Osteoblast (primary cell): ENCODE measurements at places on chromosomes 1 and 21. TPM values are rescaled to one million over a fixed set of nuclear protein-coding genes. Genes with fewer than 3 reads are reported as not detected.

The OR6K6 gene
- not detected in 2 replicates for total RNA-seq

The RBBP5 gene
- 16.5 and 19.5 TPM in 2 replicates for total RNA-seq

The TMEM240 gene
- total RNA-seq, result 1.8 and 2.7 TPM in 2 replicates

The MR1 gene
- 29.3 and 33.0 TPM in 2 replicates for total RNA-seq

The KRTAP19-3 gene
- total RNA-seq, result not detected in 2 replicates

The CACNA1S gene
- not detected in 2 replicates for total RNA-seq

The CCDC24 gene
- 2.4 and 2.9 TPM in 2 replicates for total RNA-seq

The C1orf105 gene
- total RNA-seq, result not detected in 2 replicates

The CFHR5 gene
- total RNA-seq, result not detected in 2 replicates

The CFAP45 gene
- total RNA-seq, result 0.29 and 0.36 TPM in 2 replicates

The CHI3L1 gene
- 273 and 932 TPM in 2 replicates for total RNA-seq

The NGF gene
- 3.8 and 6.2 TPM in 2 replicates for total RNA-seq

The S100A3 gene
- total RNA-seq, result 4.4 and 7.6 TPM in 2 replicates

The FBXO2 gene
- 0.29 and 0.36 TPM in 2 replicates for total RNA-seq

The OR6N1 gene
- not detected in 2 replicates for total RNA-seq

The MPL gene
- not detected in 2 replicates for total RNA-seq

The RUSC1 gene
- total RNA-seq, result 15.6 and 16.5 TPM in 2 replicates

The LRRC38 gene
- total RNA-seq, result not detected in 2 replicates

The CCDC185 gene
- total RNA-seq, result not detected in 2 replicates

The UBL4B gene
- 1.1 and 1.8 TPM in 2 replicates for total RNA-seq

The LRRN2 gene
- under 0.01 TPM in 1 of 2 replicates, not detected in the other for total RNA-seq

The NOL9 gene
- 31.1 and 32.1 TPM in 2 replicates for total RNA-seq

The MIXL1 gene
- 0.29 TPM in 1 of 2 replicates, not detected in the other for total RNA-seq

The SLFNL1 gene
- total RNA-seq, result 0.59 and 0.72 TPM in 2 replicates

The PHLDA3 gene
- total RNA-seq, result 116 and 134 TPM in 2 replicates

The CFHR4 gene
- total RNA-seq, result not detected in 2 replicates

The EXOSC10 gene
- total RNA-seq, result 43.4 and 49.5 TPM in 2 replicates

The KCNQ4 gene
- not detected in 2 replicates for total RNA-seq

The UBIAD1 gene
- total RNA-seq, result 10.5 and 11.8 TPM in 2 replicates

The IGSF9 gene
- total RNA-seq, result under 0.01 TPM in 2 replicates

The NTMT2 gene
- total RNA-seq, result not detected in 2 replicates

The CITED4 gene
- total RNA-seq, result 1.2 and 3.3 TPM in 2 replicates

The CLDN14 gene
- 0.29 and 0.36 TPM in 2 replicates for total RNA-seq

The CEP350 gene
- 62.5 and 82.2 TPM in 2 replicates for total RNA-seq

The TAS1R1 gene
- total RNA-seq, result under 0.01 and 0.29 TPM in 2 replicates

The OR2M3 gene
- total RNA-seq, result not detected in 2 replicates
